Cerebellum (tissue), 4 donors: ENCODE measurements at places on chromosomes 5 and 9. TPM values are rescaled to one million over a fixed set of nuclear protein-coding genes. Genes with fewer than 3 reads are reported as not detected.

DNA sequence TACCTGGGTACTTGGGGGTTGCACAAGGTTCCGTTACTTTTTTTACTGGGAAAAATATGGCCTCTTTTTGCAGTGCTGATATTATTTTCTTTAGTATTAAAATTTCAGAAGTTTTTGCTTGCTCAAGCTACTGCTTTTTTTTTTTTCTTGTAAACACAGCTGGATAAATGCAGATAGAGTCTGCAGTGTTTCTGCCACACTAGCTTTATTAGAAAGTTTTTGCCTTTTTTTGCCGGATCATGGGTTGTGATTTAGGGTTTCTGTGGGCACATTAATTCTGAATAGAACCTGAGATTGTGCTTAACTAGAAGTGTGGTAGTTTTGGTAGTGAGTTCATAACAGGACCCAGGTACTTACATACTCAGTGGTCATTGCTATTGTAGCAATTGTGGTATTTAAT, 19.9 kb downstream of the KIAA1958 start:
- DNase-seq = no peak

DNA sequence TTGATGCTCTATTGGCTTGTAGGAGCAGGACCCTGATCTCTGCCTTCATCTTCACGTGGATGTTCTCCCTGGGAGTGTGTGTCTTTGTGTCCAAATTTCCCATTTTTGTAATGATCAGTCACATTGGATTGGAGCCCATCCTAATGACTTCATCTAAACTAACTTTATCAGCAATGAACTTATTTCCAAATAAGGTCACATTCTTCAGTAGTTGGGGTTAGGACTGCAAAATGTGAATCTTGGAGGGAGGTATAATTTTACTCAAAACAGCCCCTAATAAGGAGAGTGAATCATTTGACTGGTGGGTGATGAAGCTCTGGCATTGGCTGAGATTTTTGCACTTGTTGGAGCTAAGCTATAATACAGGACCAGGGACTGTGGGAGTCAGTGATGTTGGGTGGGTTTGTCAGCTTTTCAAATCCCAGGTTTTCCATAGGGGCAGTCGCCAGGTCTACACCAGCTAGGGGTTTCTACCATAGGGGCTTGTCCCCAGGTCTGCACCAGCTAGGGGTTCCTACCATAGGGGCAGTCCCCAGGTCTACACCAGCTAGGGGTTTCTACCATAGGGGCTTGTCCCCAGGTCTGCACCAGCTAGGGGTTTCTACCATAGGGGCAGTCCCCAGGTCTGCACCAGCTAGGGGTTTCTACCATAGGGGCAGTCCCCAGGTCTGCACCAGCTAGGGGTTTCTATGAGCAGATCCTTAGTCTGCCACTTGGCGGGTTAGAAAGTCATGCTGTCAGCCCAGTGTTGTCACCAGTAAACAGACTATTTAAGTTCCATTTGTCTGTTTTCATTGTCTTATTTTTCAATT, 382.6 kb upstream of the DAP start:
- no peak for DNase-seq

DNA sequence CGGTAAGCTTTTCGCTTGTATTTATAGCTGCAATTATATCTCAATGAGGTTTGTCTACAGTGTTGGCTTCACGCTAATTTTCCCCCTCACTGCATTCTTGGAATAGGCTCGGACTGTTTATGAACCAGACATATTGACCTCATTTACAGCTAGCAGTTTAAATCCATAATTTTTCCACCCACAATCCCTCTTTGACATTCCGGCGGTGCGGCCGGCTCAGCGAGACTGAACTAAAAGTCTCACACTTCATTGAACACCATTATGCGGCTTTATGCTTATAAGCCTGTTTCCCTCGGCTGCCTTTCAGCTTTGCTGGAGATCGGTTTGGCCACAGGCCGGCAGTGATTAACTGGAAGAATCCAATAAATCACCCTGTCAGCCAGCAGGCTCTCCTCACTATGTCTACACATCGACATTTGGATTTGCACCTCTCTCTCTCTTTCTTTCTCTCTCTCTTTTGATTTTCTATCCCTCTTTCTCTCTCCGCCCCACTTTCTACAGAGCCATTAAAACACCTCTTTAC, 315.0 kb upstream of the TLE4 start:
- peak; percentile 41 for DNase-seq

The CCNJL gene
- total RNA-seq = 7.4 TPM

GRCh38 chr9:21991072-21991959, 2.9 kb downstream of the CDKN2A start:
- DNase-seq = no peak

DNA sequence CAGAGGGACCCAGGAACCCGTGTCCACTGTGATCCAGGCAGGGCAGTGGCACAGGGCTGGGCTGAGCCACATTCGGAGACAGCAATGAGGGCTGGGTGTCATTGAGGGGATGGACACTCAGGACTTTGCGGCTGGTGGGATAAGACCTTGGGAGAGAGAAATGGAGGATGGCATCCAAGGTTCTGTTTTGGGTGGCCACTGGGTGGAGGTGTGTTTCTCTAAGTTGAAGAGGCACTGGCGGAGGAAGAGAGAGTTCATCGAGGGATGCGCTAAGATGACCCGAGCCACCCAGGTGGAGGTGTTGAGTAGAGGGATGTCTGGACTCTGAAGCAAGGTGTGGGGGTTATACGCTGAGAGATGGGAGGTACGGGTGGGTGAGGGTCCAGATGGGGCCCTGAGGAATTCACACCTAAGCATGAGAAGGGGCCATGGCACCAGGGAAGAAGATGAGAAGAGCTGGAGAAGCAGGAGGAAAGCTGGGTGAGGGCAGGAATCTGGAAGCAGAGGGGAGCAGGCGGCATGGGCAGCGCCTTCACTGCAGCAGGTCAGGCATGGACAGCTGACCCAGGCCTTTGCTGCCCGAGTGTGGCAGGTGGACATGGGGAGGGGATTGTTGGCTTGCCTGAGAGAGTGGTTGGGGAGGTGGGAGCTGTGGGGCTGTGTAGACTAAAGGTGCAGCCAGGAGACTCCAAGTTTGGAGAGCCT, 2.5 kb upstream of the SLC25A48 start:
- DNase-seq = no peak

The RNF183 gene
- not detected for total RNA-seq

DNA sequence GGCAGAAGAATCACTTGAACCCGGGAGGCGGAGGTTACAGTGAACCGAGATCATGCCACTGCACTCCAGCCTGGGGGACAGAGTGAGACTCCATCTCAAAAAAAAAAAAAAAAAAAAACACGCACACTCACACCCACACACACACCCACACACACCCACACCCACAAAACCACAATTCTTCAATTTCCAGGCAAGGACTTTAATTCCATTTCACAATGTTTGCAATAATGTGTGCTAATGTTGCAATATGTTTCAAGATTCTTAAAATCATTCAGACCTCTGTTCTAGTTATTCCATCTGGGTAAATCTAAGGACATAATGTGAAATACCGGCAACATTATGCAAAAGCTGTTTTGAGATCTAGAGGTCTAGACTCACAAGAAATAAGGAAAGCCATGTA, 28.3 kb downstream of the CCDC69 start:
- DNase-seq = no peak

DNA sequence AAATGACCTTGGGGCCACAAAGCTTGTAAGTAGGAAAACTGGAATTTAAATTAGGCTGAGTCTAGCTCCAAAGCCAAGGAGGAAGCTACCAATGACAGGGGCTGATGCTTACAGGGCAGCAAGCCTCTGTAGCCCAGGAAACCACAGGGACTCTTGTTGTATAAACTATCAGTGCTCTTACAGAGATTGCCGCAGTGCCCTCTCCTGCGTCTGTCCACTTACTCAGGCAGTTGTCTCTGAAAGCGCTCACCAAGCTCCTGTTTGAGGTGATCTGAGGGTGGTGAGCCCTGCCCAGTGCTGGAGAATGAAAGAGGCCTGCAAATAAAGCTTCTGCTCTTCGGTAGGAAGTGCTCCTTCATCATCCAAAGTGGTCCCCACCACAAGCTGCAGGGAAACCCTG, 498.8 kb downstream of the ARHGEF28 start:
- DNase-seq = no peak

GRCh38 chr9:7963026-7963425, 163.4 kb upstream of the DMAC1 start:
- no peak for DNase-seq

The IL33 gene
- 10.3 TPM for total RNA-seq

DNA sequence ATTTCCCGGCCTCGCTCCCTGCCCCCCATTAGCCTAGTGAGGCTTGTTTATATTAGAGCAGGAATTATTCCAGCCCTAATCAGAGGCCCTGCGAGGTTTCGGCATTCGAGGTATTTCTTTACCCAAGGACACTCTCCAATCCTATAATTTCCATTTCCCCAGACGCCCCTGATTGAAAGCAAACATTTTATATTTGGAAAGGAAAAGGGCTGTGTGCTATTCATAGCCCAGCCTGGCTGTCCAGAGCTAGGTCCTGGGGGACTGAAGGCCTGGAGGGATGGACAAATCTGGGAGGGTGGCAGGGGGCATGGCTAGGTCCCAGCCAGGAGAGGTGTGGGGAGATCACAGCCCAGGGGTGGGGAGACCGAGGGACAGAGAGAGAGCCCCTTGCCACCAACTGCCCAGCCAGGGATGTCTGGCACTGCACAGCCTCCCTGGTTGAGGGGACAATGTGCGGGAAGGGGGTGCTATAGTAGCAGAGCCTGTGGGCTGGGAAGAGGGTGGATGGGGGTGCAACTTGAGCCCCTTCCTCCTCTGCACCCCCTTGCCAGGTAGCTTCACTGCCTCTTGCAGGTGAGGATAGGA, 125.1 kb downstream of the BARX1 start:
- DNase-seq = no peak

DNA sequence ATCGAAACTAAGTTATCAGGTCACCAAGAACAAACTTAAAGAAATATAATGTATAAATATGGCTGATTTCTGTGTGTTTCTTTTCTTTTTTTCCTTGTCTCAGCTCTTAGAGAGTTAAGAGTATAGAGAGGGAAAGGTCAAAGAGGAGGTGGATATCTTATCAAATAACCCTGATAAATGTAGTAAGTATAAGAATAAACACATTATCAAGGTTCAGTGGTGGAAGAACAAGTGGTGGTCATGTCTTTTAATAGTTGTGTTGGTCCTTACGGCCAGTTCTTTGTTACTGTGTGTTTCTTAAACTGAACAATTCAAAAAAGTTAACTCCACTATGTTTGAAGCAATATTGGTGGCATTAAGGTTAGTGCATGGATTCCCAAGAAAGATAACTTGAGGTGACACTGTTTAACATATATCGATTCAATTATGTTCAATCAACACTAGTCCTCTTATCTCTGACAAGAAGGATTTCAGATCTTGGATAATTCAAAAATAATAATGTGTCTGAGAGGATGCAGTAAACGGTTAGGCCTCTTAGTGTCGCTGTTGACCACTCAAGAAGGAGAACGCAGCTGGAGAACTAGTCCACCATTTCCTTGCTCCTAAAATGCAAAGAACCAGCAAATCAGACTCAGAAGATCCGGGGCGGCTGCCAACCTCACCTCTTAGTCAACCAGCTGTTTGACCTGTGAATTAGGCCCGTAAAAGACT, at the start of gene PCDHGA3:
PCDHGA3 (plus strand) TSS at position 588 of the 711 bp plus-strand sequence. CDS start 205 bp downstream, outside the sequence.
- no peak for DNase-seq

- DNase-seq = no peak
Measured at GRCh38 chr9:113599646-113600022, 136.1 kb downstream of the RGS3 start.

DNA sequence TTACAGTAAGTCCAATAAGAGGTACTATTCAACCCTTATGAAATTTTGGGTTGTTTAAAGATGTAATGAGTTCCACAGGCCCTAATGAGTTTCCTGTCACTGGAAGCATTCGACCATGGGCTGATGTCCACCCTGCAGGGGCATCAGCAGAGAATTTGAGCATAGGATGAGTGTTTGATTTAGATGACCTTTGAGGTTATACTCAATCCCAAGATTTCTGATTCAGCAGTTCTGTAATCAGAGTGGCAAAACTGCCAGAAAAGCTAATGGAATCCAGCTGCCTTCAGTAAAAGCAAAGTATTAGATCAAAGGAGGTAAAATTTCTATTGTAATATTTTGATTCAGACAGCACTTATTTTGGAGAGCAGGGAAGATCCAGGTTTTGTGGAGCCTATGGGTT, 68.3 kb downstream of the COX7C start:
- DNase-seq = no peak

The PPIC gene
- total RNA-seq = 4.7 TPM

The PFN3 gene
- not detected for total RNA-seq

GRCh38 chr5:1212881-1213280, 11.5 kb downstream of the SLC6A19 start:
- no peak for DNase-seq

The SLC34A3 gene
- not detected for total RNA-seq

- DNase-seq = no peak
Measured at GRCh38 chr9:3457175-3457574, 68.6 kb downstream of the RFX3 start.

DNA sequence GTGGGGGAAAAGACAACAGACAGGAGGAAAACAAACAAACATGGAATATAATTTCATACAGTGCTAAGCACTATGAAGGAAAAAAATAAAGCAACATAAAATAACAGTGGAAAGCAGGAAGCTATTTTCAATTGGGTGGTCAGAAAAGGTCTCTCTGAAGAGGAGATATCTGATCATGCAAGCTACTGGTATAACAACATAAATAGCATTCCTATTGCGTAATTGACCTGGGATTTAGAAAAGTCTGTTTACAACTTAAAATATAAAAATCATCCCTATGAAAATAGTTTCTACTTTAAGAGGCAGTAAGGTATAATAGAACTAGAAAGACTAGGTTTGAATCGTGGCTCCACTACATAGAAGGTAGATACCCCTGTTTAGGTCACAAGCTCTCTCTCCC, 61.4 kb downstream of the FBXW11 start:
- DNase-seq = no peak

GRCh38 chr5:127369796-127370195, 79.2 kb downstream of the MEGF10 start:
- DNase-seq = no peak

The TICAM2 gene
- total RNA-seq = 0.82 TPM

GRCh38 chr5:113614191-113614590, 100.7 kb downstream of the YTHDC2 start:
- DNase-seq = no peak

The TRIM7 gene
- 3.0 TPM for total RNA-seq

GRCh38 chr9:94802793-94803192, 76.3 kb downstream of the AOPEP start:
- DNase-seq = no peak

- no peak for DNase-seq
Measured at GRCh38 chr5:138784590-138784989, 31.4 kb downstream of the CTNNA1 start.

The SOHLH1 gene
- total RNA-seq = not detected

DNA sequence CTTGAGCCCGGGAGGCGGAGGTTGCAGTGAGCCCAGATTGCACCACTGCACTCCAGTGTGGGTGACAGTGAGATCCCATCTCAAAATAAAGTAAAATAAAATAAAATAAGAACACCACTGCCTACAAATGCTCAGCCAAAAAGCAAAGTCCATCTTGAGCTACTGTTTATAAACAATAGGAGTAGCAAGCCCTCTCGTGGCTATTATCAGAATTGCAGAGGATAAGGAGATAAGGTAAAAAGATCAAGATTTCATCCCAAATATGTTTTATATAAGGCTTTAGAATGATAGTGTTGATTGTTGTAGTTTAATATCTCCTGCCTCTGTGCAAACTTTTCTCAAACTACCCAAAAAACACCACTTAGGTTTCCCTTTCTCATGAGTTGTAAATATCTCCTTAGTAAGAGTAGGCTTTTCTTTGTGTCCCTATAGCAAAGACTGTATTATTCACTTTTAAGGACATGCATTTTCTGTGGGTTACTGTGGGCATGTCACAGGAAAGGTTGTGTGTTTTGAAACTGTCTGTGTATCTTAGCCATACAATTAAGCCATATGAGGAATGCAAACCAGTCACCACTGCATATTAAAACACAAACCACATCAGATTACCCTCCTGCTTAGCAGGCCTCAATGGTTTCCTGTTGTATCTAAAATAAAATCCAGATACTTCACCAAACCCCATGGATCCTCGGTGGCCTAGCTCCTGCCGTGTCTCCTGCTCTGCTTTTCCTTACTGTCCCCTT, 31.8 kb upstream of the CKS2 start:
- peak; percentile 29 for DNase-seq
